Mesenteric fat pad (tissue), 1 donor: ENCODE measurements at places on chromosomes 2 and 18. TPM values are rescaled to one million over a fixed set of nuclear protein-coding genes. Genes with fewer than 3 reads are reported as not detected.

GRCh38 chr2:23137166-23137565 is 247.8 kb upstream of the KLHL29 start:
- no peak for DNase-seq

GRCh38 chr18:78138983-78139496 is 840.6 kb upstream of the SALL3 start:
- DNase-seq: no peak

- DNase-seq: no peak
These were observed 9.0 kb upstream of the WNT10A start for GRCh38 chr2:218871345-218872302.

- no peak for DNase-seq
These were observed 243.9 kb downstream of the AFF3 start for GRCh38 chr2:99898336-99899048.

DNA sequence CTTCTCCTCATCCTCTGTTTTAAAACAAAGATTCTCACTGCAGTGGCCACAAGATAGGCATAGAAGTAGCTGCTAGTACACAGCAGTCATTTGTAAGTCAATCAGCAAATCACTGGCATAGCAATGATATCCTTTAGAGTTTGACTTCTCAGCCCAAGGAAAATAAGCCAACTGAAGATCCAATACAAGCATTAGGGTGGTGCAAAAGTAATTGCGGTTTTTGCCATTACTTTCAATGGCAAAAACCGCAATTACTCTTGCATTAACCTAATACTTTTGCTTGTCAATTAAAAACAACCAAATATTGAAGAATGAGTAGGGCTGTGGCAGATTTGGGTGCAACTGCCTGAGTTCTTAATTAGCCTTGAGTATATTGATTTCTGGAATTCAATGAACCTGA is 2.8 kb downstream of the G6PC2 start:
- no peak for DNase-seq

DNA sequence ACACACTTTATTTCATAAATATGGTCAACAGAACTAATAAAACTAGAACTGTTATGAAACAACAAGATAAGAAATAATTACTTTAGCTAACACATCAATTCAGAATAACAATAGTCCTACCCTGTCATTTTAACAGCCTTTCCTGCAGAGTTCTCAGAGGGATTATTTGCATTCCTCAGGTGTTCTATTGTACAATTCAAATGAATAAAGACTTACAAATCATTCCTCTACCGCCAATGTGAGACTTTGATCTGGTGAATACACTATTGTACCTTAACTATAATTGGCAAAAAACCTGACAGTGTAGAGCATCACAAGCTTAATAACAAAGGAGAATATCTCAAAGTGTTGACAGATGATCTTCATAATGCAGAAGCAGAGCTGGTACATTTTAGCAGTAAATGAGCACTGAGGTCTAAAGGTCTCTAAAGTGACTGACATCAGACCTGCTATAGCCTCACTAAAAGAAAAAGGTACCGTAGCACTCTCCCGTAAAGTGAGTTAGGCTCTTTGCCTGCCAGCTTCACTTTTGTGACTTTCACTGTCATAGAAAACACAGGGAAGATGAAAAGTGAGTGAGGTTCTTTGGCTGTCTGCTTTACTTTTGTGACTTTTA is 118.8 kb upstream of the SP3 start:
- no peak for DNase-seq

- DNase-seq: no peak
These were observed 8.4 kb upstream of the HIBCH start for GRCh38 chr2:190327867-190328572.

- DNase-seq: no peak
These were observed 42.6 kb downstream of the HNRNPLL start for GRCh38 chr2:38560092-38560491.

DNA sequence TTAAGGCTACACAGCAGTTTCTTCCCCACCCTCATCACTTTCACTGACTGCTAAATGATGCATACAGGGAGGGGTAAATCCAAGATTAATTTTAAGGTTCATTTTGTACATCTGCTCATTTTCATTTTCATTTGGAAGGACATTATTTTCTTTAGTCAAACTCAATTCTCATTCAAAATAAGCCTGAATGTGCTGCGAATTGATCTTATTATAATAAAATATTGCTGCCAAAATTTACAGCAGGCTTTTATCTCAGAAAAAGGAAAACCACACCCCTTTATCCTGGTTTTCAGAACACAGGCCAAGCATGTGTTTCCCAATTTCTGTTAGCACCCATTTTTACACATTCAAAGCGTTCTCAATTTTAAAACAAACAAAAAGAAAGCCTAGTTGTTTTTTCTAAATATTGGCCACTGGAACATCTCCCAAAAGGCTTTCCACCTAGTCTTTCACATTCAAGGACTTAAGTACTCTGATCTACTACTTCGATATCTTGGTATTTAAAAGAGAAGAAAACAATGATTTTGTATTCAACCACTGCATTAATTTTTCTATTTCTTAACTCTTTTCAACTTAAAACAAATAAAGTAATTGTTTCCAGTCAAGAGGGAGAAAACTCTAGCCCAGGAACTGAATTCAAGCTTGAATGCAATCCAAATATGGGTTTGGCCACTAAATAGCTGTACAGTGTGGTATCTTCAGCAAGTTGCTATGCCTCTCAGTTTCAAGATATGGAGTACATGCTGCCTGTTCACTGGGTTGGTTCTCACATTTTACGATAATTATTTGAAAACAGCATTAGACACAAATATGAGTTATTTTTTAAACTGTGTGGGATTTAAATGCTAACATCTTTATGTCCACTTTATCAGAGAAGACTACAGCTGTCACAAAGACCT is 52.5 kb downstream of the CDH2 start:
- DNase-seq: no peak

GRCh38 chr2:42925742-42926433 is 133.5 kb upstream of the HAAO start:
- DNase-seq: no peak

DNA sequence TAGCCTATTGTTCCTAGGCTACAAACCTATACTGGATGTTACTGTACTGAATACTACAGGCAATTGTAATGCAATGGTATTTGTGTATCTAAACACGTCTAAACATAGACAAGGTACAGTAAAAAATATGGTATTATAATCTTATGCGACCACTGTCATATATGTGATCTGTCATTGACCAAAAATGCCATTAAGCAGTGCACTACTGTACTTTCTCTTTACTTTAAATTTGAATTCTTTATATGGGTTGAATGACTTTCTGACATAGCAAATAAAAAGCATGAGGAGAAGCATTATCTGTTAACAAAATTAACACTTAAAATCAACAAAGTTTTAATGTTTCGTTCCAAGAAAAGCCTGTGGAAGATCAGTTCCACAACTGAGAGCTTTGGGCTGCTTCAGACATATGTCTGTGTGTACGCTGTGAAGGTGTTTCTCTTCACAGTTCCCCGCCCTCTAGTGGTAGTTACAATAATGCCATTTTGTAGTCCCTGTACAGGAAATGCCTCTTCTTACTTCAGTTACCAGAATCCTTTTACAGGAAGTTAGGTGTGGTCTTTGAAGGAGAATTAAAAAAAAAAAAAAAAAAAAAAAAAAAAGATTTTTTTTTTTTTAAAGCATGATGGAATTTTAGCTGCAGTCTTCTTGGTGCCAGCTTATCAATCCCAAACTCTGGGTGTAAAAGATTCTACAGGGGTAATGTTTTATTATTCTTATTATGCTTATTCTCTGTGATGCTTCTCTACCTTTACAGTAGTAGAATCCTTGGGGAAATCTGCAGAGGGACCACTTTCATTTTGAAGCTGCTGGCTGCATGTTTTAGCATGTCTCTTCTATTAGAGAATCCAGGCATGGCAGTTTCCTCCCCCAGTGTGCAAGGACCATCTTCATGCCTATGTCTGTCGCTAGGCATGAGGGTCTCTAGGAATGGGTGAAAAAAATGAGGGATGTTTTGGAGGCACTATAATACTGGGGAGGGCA is 54.5 kb downstream of the SCN2A start:
- DNase-seq: no peak

- no peak for DNase-seq
These were observed 210.4 kb upstream of the DSEL start for GRCh38 chr18:67726882-67727281.

DNA sequence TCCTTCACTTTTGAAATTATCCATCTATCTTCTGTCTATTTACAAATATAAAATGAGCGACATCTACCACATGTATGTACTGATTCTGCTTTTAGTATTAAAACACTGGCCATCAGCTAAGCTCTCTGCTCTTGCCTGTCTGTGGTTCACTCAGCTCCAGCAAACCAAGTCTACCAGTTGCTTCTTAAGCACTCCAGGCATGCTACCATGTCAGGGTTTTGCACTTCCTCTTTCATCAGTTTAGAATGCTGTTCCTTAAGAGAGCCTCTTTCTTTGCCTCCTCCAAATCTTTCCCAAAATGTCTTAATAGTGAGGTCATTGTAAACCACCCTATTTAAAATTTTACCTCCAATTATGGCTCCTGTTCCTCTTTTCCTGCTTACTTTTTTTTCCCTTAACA is 59.5 kb downstream of the SCN3A start:
- no peak for DNase-seq

DNA sequence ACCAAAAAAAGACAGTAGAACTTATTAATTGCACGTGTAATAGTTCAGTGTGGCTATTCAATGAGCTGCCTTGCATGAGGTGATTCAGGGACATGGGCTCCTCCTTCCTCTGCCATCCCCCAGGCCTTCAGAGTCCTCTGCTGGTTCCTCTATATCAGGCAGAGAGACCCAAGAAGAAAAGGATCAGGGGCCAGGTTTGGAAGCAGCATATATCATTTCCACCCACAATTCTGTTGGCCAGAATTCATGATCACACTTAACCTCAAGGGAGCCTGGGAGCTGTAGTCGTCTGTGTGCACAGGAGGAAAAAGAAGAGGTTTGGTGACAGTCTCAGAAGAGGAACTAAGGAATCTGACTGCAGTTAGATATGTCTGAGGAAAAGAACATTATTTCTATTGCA is 114.0 kb upstream of the GLS start:
- no peak for DNase-seq

GRCh38 chr18:34121200-34121721 is 103.5 kb downstream of the NOL4 start:
- no peak for DNase-seq

- peak; percentile 22 for DNase-seq
These were observed 61.3 kb downstream of the MTHFD2 start for GRCh38 chr2:74259733-74260132.

DNA sequence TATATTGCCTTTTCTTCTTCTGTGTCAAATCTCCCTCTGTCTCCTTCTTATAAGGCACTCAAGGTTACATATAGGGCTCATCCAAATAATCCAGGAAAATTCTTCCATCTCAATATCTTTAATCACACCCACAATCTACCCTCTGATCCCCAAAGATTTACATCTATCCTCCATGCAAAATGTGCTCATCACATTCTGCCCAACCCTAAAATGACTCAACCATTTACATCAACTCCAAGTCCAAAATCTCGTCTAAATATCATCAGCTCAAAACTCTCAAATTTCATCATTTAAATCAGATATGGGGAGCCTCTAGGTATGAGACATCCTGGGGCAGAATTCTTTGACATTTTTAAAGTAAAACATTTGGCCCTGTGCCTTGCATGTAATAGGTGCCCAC is 1349.8 kb downstream of the SUCLG1 start:
- DNase-seq: no peak

DNA sequence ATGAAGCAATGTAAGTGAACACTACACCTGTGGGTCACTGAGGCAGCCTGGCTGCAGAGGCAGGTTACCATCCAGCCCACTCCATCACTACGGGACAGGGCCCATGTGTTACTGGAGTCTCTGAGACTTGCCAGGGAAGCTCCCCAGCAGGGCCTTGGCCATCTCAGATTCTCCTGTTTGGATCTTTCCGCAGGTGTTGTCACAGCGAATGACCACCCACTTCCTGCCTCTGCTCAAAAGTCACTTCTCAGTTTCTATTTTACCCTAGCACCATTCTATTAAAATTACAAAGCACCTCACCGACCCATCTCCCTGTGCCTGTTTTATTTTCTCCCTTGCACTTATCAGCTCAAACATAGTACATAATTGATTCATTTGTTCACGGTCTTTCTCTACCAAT is 34.5 kb upstream of the L3MBTL4 start:
- no peak for DNase-seq

GRCh38 chr2:217365656-217366055 is 505.8 kb upstream of the TNP1 start:
- no peak for DNase-seq

GRCh38 chr2:132627536-132627935 is 42.5 kb downstream of the LYPD1 start:
- DNase-seq: no peak

GRCh38 chr2:215697003-215697402 is 261.1 kb upstream of the FN1 start:
- DNase-seq: no peak

GRCh38 chr2:138182937-138183312 is 218.7 kb downstream of the HNMT start:
- DNase-seq: no peak

- DNase-seq: no peak
These were observed 243.0 kb downstream of the ZNF407 start for GRCh38 chr18:74840492-74841167.

GRCh38 chr2:195861821-195862220 is 204.8 kb downstream of the SLC39A10 start:
- DNase-seq: no peak

DNA sequence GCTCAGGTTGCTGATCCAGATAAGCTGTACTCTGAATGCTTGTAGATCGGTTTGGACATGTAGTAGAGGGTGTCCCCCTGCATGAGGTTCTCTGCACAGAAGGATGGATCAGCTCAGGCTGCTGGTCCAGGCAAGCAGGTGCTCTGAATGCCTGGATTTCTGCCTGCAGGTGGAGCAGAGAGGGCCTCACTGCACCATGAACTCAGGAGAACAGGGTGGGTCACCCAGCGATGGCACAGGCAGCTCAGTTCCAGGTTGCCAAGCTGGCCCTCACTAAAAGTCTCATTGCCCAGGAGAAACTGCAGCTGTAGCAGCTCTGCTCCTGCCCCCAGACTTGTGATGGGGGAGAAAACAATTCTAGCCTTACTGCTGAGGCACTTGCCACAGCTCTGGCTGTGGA is 491.8 kb downstream of the XIRP2 start:
- DNase-seq: no peak

Gene IL1F10
- total RNA-seq: not detected

Gene CFC1
- not detected for total RNA-seq

Gene RIF1
- 33.8 TPM for total RNA-seq

Gene DSG2
- total RNA-seq: 32.9 TPM

Gene AP1S3
- 0.61 TPM for total RNA-seq

Gene TANK
- total RNA-seq: 77.3 TPM

Gene AGXT
- 0.32 TPM for total RNA-seq

Gene HADHB
- total RNA-seq: 224 TPM

Gene SALL3
- total RNA-seq: not detected

Gene IL36RN
- not detected for total RNA-seq

Gene NT5DC4
- total RNA-seq: not detected

Gene ARMC9
- total RNA-seq: 11.8 TPM

Gene ICA1L
- 5.3 TPM for total RNA-seq

Gene CRYBA2
- not detected for total RNA-seq

Gene USP34
- 96.9 TPM for total RNA-seq

Gene NDC80
- 0.29 TPM for total RNA-seq

Gene TMEM37
- total RNA-seq: 56.4 TPM
